ENCODE measurements at places on chromosomes 4 and X.

DNA sequence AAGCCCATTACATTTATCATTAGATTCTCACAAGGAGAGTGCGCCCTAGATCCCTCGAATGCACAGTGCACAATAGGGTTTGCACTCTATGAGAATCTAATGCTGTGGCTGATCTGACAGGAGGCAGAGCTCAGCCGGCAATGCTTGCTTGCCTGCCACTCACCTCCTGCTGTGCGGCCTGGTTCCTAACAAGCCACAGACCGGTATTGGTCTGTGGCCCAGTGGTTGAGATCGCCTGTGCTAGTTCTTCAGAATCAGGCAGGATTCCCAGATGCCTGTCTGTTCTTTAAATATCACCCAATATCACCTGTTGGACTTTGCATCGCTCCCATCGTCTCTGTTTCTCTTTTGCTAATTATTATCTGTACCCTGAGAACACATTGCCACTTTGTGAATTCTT, 14.0 kb downstream of the DSPP start:
- DNase-seq = no peak

GRCh38 chr4:145843639-145844038, 95.0 kb downstream of the ZNF827 start:
- DNase-seq = no peak

DNA sequence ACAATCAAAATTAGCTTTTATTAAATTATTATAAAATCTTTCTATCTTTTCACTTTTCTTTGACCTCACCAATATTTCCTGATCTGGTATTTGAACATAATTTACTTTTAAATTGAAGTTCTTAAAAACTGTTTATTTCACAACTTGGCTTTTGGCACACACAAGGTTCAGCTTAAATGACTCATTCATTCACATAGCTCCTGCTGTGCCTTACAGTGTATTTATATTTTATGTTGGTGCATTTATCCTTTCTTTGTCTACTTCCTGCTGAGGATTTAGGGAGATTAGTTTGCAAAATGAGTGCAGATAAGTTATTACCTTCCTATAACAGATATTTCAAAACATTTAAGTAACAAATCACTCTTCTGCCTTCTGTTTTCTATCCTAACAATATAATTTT, 430.6 kb downstream of the DTHD1 start:
- no peak for DNase-seq

DNA sequence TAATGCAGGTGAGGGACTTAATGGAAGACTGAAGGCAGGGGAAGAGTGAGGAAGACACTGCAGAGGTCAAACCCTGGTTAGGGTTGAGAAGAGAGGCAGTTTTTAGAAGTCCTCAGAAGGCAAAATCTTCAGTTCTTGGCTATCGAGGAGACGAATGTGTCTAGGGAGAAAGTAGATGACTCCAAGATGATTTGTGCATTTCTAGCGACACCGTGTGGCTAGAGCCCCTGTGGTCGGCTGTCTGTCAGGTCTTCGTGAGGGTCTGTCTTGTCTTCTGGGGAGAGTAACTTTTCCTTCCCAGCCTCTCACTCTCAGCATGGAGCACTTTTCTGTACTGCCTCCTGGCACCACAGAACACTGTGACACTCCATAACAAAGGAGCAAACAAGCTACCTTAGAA, 458.1 kb downstream of the STIM2 start:
- DNase-seq = no peak

- DNase-seq = no peak
Measured at GRCh38 chr4:6207602-6208001, 7.3 kb upstream of the JAKMIP1 start.
